ENCODE measurements at places on chromosomes 5 and 9.

GRCh38 chr5:139682016-139682975, 34.1 kb downstream of the CXXC5 start:
- no peak for DNase-seq

DNA sequence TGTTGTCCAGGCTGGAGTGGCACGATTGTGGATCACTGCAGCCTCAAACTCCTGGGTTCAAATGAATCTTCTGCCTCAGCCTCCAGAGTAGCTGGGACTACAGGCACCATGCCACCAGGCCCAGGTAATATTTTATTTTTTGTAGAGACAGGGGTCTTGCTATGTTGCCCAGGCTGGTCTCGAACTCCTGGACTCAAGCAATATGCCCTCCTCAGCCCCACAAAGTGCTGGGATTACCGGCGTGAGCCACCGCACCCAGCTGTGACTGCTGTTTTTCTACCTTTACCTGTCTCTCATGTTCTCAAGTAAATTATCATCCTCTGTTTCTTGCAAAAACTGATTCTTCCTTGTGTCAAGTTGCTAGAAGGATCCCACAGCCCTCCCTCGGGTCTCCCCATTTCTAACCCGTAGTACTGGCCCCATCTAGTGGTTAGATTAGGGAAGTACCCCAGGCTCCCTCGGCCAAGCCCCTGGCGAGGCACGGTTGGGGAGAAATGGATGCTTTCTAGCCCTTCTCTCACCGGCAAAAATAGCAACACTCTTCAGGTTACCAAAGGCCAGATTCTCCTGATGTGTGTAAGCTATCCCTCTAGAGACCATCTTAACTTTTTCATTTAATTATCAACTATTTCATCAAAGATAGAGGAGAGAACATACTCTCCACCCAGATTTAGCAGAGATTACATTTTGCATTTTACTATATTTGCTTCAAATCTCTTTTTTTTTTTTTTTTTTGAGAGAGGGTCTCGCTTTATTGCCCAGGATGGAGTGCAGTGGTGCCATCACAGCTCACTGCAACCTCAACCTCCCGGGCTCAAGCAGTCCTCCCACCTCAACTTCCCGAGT, 19.2 kb upstream of the TOR1B start:
- DNase-seq: peak; percentile 85

DNA sequence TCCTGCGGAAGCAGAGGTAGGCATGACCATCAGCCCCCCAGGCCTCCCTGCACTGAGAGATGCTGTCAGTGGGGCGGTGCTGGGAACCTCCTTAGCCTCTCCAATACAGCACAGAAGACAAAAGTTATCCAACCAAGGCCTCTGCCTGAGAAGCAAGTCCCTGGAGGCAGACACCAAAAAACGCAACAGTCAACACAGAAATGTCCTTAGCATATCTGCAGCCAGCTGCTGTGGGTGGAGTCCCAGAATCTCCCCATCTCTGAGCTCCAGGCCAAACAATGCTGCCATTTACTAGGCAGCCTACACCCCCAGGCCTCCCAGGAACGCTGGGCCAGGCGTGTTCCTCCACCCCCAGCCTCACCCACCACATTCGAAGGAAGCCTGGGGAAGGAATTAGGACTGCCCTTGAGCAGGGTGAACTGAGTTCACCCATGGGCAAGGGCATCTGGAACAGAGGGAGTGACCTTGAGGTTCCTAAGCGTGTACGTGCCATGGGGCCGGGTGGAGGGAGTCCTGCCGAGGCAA, 43.7 kb downstream of the STK10 start:
- peak; percentile 62 for DNase-seq

- no peak for DNase-seq
Measured at GRCh38 chr9:105439428-105439827, 8.4 kb upstream of the FSD1L start.

DNA sequence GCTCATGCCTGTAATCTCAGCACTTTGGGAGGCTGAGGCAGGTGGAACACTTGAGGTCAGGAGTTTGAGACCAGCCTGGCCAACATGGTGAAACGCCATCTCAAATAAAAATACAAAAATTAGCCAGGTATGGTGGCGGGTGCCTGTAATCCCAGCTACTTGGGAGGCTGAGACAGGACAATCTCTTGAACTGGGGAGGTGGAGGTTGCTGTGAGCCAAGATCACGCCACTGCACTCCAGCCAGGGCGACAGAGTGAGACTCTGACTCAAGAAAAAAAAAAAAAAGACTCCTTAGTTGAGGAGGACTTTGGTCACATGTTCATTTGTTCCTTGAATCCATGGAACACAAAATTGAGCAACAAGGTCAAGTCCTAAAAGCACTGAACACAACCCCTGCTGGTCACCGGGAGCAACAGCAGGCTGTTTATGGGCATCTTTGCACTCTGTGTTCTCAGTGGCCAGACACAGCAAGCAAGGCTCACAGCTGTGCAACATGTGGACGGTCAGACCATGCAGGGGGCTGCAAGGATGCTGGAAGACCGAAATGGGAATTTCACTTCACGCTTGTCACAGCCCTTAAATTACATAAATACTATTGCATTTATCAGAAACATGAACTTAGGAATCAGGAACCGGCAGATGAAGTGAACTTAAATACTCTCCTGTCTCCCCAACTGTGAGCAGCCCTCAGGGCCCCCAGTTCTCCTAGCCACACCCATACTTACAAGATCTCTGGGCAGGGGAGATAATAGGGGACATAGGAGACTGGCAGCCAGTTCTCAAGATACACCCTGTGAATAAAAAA, 2.8 kb downstream of the GBGT1 start:
- peak; percentile 82 for DNase-seq

DNA sequence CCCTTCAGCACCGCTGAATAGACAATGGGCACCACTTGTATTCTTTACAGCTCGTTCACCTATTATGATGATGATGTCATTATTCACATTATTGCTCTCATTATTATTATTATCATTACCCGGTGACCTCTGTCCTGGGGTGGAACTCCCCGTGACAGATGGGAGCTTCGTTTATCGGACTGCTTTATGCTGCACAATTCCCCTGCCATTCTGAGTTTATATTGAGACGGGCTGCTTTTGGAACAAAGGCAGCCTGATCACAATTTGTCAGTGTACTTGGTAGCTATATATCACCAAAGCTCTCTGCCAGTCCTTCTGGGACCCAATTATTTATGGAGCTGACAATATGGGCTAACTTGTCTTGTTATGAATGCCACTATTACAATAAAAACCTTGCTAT, 1145.6 kb upstream of the WWC1 start:
- DNase-seq: no peak

DNA sequence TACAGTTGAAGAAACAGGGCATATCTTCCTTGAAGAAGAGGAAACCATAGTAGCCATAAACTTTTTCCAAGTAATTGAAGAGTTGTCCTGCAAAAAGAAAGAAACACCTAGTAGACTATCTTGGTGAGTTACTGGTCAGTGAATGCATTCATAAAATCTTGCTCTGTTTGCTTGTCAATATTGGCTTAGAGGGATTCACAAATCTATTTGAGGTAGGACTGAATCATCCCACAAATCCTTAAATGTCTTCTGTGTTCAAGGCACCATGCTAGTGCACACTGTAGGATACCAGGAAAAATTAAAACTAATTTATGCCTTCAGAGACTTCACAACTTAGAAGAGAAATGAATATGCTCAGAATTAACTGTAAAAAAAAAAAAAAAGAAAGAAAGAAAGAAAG, 57.6 kb downstream of the GRAMD2B start:
- DNase-seq: no peak

DNA sequence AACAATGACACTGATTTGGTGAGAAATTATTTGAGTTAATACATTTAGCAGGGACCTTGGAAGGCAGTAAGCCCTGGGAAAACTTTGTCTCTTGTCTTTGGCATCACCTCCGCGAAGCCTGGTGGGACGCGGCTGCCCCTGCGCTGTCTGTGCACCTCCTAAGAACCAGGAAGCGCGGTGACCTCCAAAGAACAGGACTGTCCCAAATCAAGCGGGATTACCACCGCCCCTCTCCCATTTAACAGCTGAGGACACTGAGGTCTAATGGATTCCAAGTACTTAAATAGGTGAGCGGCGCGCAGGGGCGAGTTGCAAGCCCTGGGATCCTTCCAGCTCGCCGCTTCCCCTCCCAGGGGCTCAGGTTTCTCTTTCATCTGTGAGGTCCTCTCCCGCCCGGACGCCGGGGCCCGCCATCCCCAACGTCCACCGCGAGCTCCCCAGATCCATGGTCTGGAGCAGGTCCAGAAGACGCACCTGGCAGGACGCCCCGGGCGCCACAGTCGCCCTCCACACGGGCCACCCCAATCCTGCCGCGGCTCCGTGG, 432 bp downstream of the STARD4 start:
- DNase-seq: peak; percentile 60

GRCh38 chr9:71647094-71647591, 121.2 kb downstream of the CEMIP2 start:
- DNase-seq: peak; percentile 87

DNA sequence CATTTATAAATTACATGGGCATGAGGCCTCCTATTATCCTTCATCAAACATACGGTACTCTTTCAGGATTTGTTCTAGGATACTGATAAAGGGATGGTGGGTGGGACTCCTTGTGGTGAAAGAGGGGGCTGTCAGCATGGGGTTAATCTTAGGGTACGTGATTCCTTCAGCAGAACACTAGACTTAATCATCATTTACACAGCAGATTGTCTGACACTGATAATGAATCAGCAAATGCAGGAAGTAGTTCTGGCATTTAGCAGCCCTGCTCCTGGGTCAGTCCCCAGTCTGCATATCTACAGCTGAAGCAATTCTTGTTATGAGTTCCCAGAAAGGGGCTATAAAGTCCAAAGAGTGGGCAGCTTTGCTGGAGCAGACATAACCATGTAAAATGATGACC, 384.6 kb downstream of the SPOCK1 start:
- DNase-seq: peak; percentile 9

GRCh38 chr9:112384690-112385089, 4.8 kb downstream of the HSDL2 start:
- DNase-seq: peak; percentile 31

DNA sequence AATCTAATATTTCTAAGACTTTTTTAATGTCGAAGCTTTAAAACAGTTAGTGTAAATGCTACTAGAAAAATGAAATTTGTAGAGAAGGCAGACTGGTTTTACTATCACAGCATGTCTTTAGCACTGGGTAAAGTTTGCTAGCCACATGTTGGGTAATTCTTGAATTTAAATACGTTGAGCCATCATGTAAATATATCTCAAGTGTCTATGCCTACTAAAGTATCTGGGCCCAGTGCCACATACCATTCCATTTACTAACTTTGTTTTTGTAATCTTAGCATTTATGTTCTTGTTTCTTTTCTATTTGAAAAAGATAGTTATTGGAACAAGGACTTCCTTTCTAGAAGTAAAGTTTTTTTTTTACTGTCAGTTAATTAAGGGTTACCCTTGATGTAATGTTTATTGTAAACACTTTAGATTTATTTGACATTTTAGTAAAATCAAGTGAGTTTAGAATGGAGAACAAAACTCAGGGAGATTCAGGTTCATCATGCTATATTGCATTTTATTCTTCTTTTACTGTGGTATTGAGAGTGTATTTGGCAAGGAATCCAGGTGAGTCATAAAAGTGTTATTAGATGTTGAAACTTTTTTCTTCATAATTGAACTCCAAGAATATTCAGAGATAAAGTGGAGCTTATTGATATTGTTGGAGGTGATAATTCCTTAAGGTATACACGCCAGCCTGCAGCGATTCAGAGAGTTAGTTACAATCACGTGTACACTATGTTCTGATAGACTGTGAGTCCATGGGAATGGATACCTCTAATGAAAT, 182.4 kb downstream of the CCDC171 start:
- no peak for DNase-seq

DNA sequence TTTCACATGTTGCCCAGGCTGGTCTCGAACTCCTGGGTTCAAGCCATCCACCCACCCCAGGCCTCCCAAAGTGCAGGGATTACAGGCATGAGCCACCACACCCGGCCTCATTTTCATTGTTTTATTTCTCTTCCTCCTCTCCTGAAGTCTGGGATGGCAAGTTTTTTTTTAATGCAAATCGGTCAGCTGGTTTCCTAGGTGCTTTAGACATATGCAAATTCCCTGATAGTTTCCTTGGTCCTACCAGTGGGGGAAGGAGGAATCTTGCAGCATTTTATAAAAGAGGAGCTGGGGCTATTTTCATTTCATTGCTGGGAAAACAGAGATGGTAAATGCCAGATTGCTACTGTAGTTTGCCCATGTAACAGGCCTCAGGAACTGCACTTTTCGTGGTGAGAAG, 179.4 kb downstream of the ACTL7B start:
- DNase-seq: no peak

GRCh38 chr9:35350827-35351549, 138.9 kb upstream of the RUSC2 start:
- DNase-seq: no peak

GRCh38 chr5:179278119-179278518, 67.1 kb downstream of the ADAMTS2 start:
- DNase-seq: no peak

- DNase-seq: no peak
Measured at GRCh38 chr5:147055089-147055826, 176.7 kb upstream of the PPP2R2B start.

DNA sequence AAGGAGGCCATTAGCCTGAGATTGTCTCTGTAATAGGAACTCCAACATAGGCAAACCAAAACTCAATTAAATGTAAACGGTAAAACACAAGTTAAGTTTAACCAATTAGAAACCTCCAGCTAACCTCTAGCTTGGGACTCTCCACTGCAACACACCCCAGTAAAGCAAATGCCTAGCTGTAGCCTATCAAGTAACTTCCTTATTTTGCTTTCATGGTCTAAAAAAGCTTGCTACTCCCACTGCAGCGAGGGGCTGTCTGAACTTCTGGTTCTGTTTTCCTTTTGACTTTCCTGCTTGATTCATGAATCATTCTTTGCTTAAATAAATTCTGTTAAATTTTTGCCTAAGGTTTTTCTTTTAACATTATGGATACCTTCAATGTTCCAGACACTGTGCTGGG, 24.4 kb upstream of the C5orf46 start:
- peak; percentile 36 for DNase-seq

GRCh38 chr9:128969491-128969890, 22.0 kb downstream of the NUP188 start:
- no peak for DNase-seq

GRCh38 chr5:14131855-14132503, 11.2 kb upstream of the TRIO start:
- no peak for DNase-seq

GRCh38 chr5:57719216-57719615, 236.6 kb upstream of the ACTBL2 start:
- no peak for DNase-seq

DNA sequence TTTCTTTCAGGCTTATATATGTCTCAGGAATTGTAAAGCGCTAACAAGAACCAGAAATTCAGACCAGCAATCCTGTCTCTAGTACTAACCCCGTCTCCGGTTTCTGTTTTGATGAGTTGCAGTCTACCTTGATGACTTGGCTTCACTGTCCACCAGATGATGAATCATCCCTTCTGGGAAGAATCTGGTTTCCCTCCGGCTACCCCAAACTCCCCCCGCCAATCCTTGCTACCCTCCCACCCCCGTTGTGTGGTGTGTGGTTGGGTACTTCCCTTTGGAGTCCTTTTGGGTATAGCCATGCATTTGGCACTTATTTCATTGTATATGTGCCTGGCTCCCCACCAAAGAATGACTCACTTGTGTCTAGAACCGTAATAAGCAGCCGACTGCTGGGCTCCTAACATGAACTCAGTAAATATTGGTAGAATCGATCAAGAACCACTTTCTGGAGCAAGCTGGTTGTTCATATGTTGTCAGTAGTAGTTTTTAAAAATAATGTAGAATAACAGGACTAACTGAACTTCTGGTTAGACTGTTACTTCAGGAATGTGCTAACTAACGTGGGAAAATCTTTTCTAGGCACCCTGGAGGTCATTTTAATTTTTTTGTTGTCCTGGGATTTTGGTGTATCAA, 8.3 kb upstream of the TGFBI start:
- peak; percentile 51 for DNase-seq

Measured in OCI-M1 (cell line).